Liver (tissue), 10 donors: ENCODE measurements at places on chromosomes 11 and 22. TPM values are rescaled to one million over a fixed set of nuclear protein-coding genes. Genes with fewer than 3 reads are reported as not detected.

Gene CBLIF
- not detected for total RNA-seq

DNA sequence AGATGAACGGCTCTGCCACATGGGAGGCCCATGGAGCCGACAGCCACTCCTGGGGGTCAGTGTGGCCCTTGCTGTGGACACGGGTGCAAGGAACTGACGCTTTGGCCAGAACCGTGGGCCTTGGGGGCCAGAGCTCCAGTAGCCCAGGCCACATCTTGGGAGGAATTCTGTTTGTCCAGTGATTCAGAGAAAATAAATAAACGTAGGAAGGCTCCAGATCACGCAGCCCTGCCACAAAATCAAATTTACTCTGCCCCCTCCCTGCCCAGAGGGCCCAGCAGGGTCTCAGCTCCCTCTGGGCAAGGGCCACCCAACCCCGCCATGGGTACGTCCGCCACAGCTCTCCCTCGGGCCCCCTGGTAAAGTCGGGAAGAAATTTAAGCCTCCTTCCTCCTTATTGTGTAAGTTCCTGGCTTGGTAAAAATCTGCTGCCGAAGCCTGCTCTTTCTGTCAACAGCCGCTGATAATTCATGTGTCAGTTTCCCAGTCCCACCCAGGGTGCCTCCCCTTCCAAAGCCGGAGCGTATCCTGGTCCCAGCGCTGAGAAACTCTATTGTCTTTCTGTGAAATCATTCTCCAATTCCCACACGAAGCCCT lies 6.9 kb upstream of the MUC5AC start:
- H3K27me3 ChIP-seq = no peaks in the 10 kb centered on the region
- H3K27ac ChIP-seq = no peak overlapping the region
- no peaks in the 10 kb centered on the region for H3K4me1 ChIP-seq
- no peak overlapping the region for H3K4me3 ChIP-seq
- no peaks in the 10 kb centered on the region for H3K36me3 ChIP-seq

Gene KCNK4
- not detected for total RNA-seq

GRCh38 chr11:128775468-128775867 lies 81.6 kb downstream of the FLI1 start:
- DNase-seq = no peak
- no peaks in the 10 kb centered on the region for H3K36me3 ChIP-seq
- H3K27ac ChIP-seq = no peak overlapping the region
- no peak overlapping the region for H3K4me3 ChIP-seq
- no peaks in the 10 kb centered on the region for H3K27me3 ChIP-seq

Gene OR51E2
- total RNA-seq = not detected

DNA sequence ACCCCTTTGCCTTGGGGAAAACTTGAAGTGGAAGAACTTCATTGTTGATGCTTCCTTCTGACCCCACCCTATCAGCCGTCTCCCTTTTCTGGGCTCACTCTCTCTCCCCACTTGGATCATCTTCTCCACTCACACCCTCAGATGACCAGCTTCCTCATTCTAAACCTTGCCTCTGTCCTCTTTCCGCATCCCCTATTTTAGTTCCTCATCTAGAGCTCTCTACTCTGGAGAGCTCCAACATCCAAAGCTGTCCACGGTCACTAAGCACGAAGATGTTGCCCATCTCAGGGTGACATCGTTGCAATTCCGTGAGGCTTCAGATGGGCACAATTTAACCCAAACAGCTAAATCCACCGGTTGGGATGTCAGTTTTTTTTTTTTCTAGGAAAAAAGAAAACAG lies 31.6 kb upstream of the ME3 start:
- no peak overlapping the region for H3K27ac ChIP-seq
- H3K27me3 ChIP-seq = no peaks in the 10 kb centered on the region
- peaks cover 6% of the 10 kb centered on the region for H3K4me1 ChIP-seq
- H3K4me3 ChIP-seq = no peak overlapping the region
- no peak for DNase-seq

- H3K36me3 ChIP-seq = peaks cover 7% of the 10 kb centered on the region
- H3K27ac ChIP-seq = no peak overlapping the region
Observed at GRCh38 chr11:73415854-73416615, 39.8 kb downstream of the RELT start.
